NCI-H69 (cell line): ENCODE measurements at places on chromosomes 13 and 19.

GRCh38 chr13:65638572-65639168 is 1591.5 kb downstream of the PCDH9 start:
- DNase-seq = peak; percentile 79

DNA sequence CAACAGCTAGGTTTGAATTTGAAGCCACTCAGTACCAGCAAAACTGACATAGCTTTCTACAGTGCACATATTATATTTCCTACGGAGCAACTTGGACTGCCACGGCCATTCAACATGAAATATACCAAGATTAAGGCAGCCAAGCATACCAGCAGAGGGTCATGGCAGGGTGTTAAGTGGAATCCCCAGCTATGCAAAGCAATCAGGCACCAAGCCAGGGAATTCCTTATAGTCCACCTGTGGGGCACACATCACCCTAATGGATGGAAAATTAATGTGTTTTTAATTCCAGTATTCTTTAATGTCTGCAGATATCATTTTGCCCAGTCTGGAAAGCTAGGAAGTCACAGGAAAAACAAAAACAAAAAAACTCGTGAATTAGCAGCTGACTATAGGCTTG is 1190.3 kb downstream of the EFNB2 start:
- no peak for DNase-seq

GRCh38 chr19:55005684-55006488 is 32.2 kb downstream of the GP6 start:
- DNase-seq = peak; percentile 99

- DNase-seq = no peak
These were observed 28.5 kb upstream of the TSHZ3 start for GRCh38 chr19:31377736-31378135.

DNA sequence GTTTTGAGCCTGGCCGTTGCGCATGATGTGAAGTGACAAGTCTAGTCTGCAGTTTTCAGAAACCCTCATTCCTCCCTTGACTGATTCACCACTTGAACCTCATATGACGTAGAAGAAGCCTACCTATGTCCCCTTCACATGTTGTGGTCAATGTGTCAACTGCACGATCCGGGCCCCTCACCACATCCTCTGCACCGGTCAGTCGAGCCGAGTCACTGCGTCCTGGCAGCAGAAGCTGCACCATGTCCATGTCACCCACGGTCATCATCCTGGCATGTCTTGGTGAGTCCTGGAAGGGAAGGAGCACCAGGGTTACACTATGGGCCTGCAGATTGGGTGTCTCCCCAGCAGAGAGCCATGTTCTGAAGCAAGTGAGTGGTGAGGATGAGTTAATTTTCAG is at the start of gene KIR2DL4:
Gene KIR2DL4 (plus strand): TSS at position 201 of the 400 bp plus-strand sequence. CDS start 42 bp downstream, at position 243.
- DNase-seq = no peak

- no peak for DNase-seq
These were observed 192.3 kb downstream of the RGCC start for GRCh38 chr13:41649659-41650058.

- DNase-seq = no peak
These were observed 155.6 kb upstream of the RNF113B start for GRCh38 chr13:98332691-98333090.

GRCh38 chr19:47819858-47820257 is 1.9 kb upstream of the CRX start:
- DNase-seq = no peak

DNA sequence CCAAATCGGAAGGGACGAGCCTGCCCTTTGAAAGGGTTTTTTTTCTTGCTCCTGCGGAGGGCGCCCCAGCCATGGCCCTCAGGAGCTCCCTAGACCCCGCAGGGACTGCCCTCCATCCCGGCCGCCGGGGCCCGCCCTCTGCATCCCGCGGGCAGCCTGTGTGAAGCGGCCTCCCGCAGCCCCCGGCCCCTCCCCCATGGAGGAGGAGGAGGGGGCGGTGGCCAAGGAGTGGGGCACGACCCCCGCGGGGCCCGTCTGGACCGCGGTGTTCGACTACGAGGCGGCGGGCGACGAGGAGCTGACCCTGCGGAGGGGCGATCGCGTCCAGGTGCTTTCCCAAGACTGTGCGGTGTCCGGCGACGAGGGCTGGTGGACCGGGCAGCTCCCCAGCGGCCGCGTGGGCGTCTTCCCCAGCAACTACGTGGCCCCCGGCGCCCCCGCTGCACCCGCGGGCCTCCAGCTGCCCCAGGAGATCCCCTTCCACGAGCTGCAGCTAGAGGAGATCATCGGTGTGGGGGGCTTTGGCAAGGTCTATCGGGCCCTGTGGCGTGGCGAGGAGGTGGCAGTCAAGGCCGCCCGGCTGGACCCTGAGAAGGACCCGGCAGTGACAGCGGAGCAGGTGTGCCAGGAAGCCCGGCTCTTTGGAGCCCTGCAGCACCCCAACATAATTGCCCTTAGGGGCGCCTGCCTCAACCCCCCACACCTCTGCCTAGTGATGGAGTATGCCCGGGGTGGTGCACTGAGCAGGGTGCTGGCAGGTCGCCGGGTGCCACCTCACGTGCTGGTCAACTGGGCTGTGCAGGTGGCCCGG is 815 bp downstream of the MAP3K10 start:
- DNase-seq = peak; percentile 75

DNA sequence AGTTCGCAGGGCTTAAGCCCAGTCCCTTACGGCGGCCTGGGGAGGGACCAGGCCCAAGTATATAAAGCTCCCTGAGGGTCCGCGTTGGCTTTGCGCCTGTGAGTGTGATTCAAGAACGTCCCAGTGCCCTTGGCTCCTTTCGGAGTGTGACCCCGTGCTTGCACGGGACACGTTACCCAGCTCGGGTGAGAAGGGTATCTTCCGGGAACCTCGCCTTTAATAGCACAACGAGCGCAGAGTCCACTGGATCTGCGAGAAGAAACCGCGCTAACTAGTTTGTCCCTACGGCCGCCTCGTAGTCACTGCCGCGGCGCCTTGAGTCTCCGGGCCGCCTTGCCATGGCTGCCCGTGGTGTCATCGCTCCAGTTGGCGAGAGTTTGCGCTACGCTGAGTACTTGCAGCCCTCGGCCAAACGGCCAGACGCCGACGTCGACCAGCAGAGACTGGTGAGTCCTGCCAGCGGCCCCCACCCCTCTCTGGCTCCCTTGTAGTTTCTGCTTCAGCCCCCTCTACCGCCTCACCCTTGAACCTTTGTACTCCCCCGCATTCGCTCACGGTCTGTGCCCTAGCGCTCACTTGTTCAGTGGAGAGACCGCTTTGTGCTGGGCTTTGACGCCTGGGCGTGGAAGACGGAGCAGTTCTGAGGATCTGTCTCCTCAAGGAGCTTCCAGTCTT is at the start of gene DNAJC15:
Gene DNAJC15 (plus strand): TSS at position 298 of the 675 bp plus-strand sequence. CDS start 41 bp downstream, at position 339.
- peak; percentile 83 for DNase-seq

DNA sequence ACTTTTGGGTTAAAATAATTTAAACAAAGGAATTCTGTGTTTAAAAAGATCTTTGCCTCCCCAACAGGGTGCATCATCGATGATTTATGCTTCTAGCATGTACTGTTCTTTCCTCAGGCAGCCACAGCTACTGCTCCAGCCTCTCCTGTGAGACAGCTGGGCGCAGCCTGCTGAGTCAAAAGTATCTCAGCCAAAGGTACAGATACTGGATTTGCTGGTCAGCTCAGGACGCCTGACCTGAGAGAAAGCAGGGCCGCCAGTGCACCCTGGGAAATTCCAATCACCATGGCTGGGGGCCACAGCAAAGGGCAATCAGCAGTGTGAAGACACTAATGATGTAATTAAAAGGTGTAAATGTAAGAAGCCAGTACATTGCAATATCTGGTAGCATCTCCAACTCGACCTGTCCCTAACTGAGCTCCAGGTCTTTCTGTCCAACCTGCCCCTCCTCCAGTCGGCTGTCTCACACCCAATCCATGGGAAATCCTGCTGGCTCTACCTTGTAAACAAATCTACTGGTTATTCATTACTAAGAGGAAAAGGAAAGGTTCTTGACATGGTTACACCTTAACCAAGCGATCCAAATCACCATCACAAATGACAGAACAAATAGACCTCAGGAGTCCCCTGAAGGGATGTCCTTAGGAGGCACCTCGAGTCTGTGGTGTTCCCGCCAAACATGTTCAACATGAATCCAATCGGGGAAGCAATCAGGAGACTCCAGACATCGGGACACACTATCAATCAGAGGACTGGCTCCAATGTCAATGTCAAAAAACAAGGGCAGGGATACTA is 7.3 kb downstream of the OPA3 start:
- DNase-seq = no peak

- DNase-seq = peak; percentile 45
These were observed 887 bp downstream of the NDUFS7 start for GRCh38 chr19:1384478-1385110.

DNA sequence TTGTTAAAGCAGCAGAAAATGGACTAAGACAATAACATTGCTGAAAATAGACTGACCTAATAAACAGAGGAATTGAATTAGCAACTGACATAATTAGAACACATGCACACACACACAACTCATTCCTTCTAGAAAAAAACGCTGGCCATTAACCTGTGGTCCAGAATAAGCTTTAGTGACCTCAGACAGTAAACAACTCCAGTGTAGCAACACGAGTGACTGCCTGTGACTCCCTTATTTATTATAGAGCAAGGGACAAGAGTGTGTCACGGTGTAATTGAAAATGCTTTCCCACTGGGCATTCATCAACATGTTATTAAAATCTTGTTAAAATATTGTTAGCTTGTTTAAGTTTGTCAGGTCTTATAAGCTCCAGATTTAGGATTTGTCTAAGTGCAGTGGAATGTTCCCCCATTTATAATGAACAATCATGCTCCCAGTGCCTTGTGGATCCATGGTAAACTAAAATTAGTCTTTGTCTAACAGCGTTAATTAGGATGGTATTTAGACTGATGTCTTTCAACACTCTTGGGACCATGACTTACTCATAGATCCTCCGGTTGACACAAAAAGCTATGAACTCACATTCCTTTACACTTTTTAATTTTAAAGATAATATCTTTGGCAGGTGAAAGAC is 111.7 kb upstream of the IRS2 start:
- no peak for DNase-seq

GRCh38 chr19:28504139-28504538 is 708.8 kb downstream of the UQCRFS1 start:
- DNase-seq = no peak

DNA sequence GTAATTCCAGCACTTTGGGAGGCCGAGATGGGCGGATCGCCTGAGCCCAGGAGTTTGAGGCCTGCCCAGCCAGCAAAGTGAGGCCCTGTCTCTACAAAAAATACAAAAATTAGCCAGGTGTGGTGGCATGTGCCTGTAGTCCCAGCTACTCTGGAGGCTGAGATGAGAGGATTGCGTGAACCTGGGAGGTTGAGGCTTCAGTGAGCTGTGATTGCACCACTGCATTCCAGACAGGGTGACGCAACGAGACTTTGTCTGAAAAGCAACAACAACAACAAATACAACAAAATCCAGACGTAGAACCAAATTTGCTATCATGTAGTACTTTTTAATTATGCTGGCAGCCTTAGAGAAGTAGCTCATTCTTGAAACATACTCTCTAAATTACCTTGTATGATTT is 277.1 kb downstream of the KLF5 start:
- no peak for DNase-seq

- no peak for DNase-seq
These were observed at the start of gene TRIP10 for GRCh38 chr19:6739390-6739882. Gene TRIP10 (plus strand): TSS chr19:6739680. CDS start chr19:6739762, 82 bp downstream.

DNA sequence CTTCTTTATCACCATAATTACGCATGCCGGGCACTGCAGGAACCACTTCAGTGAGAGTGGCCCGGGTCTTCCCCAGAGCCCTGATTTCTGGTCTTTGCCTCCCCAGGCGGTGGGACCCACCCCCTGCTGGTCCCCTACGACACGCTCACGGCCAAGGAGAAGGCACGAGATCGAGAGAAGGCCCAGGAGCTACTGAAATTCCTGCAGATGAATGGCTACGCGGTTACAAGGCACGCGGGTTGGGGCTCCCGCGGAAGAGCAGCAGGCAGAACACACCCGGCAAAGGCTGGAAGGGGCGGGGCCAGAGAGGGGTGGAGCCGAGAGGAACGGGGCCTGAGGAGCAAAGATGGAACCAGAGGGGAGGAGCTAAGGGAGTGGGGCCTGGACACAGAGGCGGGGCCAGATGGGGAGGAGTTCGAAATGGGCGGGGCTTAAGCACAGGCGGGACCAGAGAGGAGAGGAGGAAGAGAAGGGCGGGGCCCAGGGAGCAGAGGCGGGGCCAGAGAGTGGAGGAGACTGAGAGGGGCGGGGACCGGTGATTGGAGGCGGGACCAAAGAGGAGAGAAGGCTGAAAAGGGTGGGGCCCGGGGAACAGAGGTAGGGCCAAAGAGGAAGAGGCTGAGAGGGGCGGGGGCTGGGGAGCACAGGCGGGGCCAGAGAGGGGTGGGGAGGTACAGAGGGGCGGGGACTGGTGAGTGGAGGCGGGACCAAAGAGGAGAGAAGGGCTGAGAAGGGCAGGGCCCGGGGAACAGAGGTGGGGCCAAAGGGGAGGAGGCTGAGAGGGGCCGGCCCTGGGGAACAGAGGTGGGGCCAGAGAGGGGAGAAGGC is 73.4 kb downstream of the RYR1 start:
- peak; percentile 64 for DNase-seq

DNA sequence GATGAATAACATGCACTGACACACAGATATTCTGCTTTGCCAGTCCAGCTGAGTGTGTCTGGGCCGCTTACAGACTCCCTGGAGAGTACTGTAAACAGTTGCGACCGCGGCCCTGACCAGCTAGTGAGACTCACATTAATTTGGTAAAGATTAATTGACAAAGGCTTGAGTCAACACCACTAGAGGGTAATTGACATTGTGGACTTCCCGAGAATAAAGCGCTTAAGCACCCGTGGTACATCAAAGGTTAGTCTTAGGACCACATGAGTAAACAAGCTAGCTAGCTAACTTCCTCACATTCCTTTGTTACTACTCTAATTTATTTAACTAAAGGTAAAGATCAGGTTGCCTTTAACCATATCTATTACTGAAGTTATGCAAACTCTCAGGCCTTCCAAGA is 624.4 kb upstream of the ARGLU1 start:
- DNase-seq = peak; percentile 96

DNA sequence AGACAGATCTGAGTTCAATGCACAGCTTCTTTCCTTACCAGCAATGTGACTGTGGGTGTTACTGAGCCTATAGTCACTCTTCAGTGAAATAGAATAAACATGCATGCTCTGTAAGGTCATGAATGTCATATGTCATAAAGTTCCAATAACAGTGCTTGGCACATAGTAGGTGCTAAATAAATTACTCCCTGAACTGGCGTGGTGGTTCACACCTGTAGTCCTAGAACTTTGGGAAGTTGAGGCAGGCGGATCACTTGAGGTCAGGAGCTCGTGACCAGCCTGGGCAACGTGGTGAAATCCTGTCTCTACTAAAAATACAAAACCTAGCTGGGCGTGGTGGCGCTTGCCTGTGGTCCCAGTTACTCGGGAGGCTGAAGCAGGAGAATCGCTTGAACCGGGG is 13.2 kb downstream of the WBP4 start:
- no peak for DNase-seq

- no peak for DNase-seq
These were observed 1339.4 kb downstream of the EFNB2 start for GRCh38 chr13:105196052-105196451.

GRCh38 chr13:108859197-108860012 is 230.0 kb downstream of the MYO16 start:
- no peak for DNase-seq

DNA sequence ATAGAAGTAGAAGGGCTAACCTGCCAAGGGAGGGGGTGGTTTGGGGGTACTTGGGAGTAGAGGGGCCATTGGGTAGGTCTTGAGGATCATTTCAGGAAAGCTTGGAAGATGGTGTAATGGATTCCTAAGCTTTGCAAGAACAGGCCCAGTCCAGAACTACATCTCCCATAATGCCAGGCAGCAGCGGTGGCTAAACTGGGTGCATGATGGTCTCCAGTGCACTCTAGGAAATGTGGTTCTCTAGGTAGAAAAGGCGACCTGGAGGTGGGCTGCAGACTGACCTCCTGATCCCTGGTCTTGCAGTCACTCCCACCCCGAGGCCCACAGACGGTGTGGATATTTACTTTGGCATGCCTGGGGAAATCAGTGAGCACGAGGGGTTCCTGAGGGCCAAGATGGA is 3.8 kb downstream of the APLP1 start:
- no peak for DNase-seq
